ENCODE measurements at places on chromosomes 1 and 21. TPM values are rescaled to one million over a fixed set of nuclear protein-coding genes. Genes with fewer than 3 reads are reported as not detected.

- peaks cover 16% of the 10 kb centered on the region for H3K4me1 ChIP-seq
- peak overlapping the region; percentile 60 for H3K4me3 ChIP-seq
- no peaks in the 10 kb centered on the region for H3K27me3 ChIP-seq
- DNase-seq, result peak; percentile 75
- H3K36me3 ChIP-seq, result no peaks in the 10 kb centered on the region
These were observed 532 bp downstream of the RALGPS2 start for GRCh38 chr1:178725466-178726086.

DNA sequence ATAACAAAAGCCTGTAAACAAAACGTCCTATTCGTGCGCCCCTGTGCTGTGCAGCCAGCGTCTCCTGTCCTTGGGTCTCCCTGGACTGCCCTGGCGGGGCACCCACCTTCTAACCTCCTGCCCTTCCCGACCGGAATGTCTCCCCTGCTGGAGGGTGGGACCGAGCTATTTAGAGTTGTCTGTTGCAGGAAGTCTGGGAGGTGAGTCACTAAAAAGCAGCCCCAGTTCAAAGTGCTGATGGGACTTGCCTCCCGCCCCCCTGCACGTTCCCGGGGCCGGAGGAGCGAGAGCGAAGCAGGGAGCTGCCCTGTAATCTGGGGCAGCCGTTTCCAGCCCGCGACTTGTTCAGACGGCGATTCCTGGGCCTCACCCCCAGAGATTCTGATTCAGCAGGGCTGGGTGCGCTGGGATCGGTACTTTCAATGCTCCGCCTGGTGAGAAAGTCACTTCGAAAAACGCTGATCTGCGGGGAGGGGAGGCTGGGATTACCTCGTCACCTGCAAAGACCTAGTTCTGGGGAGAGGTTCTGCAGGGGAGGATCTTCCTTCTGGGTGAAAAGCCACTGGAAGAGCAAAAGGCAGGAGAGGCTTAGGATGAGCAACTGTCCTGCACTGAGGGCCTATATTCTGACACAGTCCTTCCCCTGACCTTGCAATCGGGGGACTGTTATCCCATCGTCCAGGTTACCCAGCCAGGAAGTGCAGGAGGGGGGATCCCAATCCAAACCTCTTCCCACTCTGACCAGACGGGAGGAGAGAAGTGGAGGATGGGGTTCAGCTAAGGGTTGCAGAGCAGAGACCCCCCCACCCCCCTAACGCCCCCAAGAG is 1.2 kb upstream of the DHRS3 start:
- H3K4me3 ChIP-seq, result peak overlapping the region; percentile 47
- DNase-seq, result peak; percentile 80
- H3K27ac ChIP-seq, result peak overlapping the region; percentile 84

GRCh38 chr1:200296091-200296661 is 113.7 kb downstream of the ZNF281 start:
- no peaks in the 10 kb centered on the region for H3K27me3 ChIP-seq
- peak overlapping the region; percentile 84 for H3K27ac ChIP-seq
- H3K4me3 ChIP-seq, result no peak overlapping the region
- peaks cover 84% of the 10 kb centered on the region for H3K4me1 ChIP-seq
- DNase-seq, result no peak
- H3K36me3 ChIP-seq, result no peaks in the 10 kb centered on the region

DNA sequence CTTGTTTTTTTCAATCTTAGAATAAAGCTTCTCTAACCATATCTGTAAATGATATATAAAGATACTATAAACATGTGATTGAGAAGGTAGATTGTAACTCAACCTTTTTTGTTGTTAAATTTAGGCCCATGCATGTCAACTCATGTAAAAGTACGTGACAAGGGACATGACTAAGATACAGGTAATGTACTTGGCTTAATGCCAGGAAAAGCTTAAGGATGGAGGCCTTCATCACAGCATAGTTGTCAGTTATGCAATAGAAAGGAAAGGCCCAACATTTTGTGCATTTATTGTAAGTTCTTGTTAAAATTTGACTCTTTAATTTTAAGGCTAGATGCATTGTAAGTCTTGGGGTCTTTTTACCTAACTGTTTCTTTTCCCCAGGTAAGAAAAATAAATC is 305.1 kb downstream of the LTN1 start:
- H3K4me1 ChIP-seq, result no peaks in the 10 kb centered on the region
- H3K27me3 ChIP-seq, result no peaks in the 10 kb centered on the region
- no peaks in the 10 kb centered on the region for H3K36me3 ChIP-seq
- no peak overlapping the region for H3K4me3 ChIP-seq
- DNase-seq, result no peak
- no peak overlapping the region for H3K27ac ChIP-seq

DNA sequence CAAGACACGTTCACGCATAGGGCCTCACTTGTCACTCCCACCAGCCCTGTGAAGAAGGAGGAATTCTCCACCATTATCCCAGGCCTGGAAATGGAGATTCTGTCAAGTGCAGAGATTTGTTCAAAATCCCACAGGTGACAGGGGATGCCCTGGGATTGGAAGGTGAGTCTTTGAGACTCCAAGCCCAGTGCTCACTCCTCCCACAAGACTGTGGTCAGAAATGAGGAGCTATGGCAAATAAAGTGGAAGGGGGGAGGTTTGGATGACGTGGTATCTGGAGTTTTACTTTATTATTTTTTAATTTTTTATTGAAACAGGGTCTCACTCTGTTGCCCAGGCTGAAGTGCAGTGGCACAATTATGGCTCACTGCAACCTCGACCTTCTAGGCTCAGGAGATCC is 12.8 kb upstream of the FOXO6 start:
- DNase-seq, result no peak
- H3K4me3 ChIP-seq, result no peak overlapping the region
- H3K4me1 ChIP-seq, result no peaks in the 10 kb centered on the region
- no peaks in the 10 kb centered on the region for H3K27me3 ChIP-seq
- no peaks in the 10 kb centered on the region for H3K36me3 ChIP-seq

DNA sequence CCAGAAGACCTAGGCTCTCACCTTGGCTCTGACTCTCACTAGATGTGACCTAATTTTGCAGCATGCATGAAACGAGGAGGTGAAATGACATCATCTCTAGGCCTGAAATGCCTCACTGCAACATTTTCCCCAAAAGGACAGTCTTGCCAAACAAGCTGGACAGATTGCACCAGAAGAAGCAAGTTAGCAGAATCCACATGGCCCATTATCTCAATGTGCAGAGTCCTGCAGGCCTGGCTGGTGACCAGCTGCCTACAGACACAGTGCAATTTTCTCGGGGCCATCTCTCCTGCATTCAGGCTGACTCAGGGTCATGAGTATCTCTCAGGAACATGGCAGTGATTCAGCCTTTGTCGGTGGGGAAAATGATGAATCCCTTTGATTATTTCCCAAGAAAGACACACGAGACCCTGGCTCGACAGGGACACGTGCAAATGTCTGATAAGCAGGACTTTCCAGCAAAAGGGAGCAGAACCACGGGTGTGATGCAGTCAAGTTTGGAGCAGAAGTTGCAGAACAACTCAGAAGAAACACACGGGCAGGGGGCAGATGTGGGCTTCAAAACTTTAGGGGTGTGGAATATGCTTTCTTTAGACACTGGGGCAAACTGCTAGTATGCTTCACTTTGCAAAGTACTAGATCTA is 38.7 kb downstream of the TRIM67 start:
- no peaks in the 10 kb centered on the region for H3K36me3 ChIP-seq
- DNase-seq, result no peak
- no peaks in the 10 kb centered on the region for H3K27me3 ChIP-seq
- peaks cover 3% of the 10 kb centered on the region for H3K4me1 ChIP-seq
- no peak overlapping the region for H3K4me3 ChIP-seq
- no peak overlapping the region for H3K27ac ChIP-seq

DNA sequence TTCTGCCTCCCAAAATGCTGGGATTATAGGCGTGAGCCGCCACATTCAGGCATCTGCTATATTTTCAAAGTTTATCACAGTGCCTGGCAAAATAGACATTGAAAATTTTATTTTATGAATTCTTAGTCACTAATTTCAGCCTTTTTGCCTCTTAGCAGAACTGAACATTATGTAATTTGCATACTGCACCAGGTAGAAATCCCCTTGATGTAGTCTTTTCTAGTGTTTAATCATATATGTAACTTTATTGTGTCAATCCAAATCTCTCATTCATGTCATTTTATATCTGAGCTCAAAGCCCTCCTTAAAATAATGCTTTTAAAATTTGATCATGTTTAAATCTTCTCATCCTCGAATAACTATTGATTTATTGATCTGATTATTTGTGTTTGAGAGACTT is 19.2 kb downstream of the WDTC1 start:
- H3K36me3 ChIP-seq, result no peaks in the 10 kb centered on the region
- H3K4me3 ChIP-seq, result no peak overlapping the region
- no peak for DNase-seq
- no peaks in the 10 kb centered on the region for H3K4me1 ChIP-seq
- H3K27me3 ChIP-seq, result no peaks in the 10 kb centered on the region
- H3K27ac ChIP-seq, result no peak overlapping the region

GRCh38 chr1:115330480-115331013 is 7.5 kb downstream of the NGF start:
- DNase-seq, result no peak
- H3K27ac ChIP-seq, result no peak overlapping the region
- no peaks in the 10 kb centered on the region for H3K36me3 ChIP-seq
- no peak overlapping the region for H3K4me3 ChIP-seq
- H3K27me3 ChIP-seq, result no peaks in the 10 kb centered on the region

DNA sequence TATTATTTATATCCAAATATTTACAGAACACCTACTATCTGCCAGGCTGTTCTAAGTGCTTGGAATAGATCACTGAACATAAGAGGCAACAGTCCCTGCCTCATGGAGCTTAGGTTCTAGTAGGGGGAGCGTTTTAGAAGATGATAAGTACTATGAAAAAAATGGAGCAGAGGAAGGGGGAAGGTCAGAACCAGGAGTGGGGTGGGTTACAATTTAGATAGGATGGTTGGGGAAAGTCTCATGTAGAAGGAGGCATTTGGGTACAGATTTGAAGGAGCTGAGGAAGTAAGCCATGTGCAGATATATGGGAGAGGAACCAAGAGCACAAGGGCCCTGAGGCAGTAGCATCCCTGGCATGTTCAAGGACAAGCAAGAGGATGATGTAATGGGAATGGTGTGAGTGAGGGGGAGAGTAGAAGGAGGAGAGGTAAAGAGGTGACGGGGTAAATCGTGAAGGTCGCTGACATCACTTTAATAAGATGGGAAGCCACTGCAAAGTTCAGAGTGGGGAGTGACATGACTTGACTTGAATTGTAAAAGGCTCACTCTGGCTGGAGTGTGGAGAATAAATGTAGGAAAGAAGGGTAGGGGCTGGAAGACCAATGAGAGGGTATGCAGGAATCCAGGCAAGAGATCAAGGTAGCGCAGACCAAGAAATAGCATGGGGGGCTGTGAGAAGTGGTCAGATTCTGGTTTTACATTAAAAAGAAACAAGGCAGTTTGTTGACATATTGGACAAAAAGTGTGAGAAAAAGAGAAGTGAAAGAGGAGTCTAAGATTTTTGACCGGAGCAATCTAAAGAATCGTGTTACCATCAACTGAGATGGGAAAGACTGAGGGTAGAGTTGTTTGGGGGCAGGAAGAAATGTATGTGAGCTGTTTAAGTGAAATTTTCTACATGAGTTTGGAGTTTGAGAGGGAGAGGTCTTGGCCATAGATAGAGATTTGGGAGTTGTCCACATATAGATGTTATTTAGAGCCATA is 92.6 kb downstream of the LPAR3 start:
- no peak overlapping the region for H3K27ac ChIP-seq
- no peaks in the 10 kb centered on the region for H3K4me1 ChIP-seq
- no peak for DNase-seq
- no peak overlapping the region for H3K4me3 ChIP-seq
- H3K36me3 ChIP-seq, result no peaks in the 10 kb centered on the region

DNA sequence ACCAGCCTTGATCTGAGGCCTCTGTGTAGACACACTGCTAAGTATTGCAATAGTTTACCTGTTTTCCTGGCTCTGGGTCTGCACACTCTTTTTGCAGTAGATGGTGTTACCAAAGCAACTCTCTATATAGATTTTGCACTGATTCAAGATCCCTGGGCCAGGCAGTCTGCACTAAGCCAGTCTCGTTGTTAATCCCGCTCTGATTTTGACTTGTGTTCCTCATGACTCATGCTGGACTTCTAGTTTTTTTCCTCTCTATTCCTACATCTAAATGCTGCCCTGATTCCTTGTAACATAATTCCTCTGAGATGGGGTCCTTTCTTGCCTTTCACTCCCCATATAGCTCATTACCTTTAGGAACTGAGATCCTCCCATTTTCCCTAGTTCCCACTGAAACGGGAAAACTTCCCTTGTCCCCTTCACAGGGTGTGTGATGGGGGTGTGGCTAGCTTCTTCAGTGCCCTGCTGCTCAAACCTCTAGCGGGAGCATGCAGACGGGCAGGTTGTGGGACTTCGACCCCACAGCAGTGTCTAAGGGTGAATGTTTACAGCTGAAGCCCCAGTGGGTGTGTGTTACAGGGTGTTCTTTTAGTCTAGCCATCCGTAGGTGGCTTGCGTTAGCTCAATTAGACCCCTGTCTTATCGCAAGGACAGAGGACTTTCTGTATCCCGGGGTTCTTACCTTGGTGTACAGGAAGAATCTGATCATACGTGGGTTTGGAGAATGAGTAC is 106.5 kb upstream of the RAB3GAP2 start:
- H3K36me3 ChIP-seq, result no peaks in the 10 kb centered on the region
- no peak overlapping the region for H3K4me3 ChIP-seq
- no peak for DNase-seq
- H3K4me1 ChIP-seq, result no peaks in the 10 kb centered on the region

- no peak overlapping the region for H3K4me3 ChIP-seq
- H3K36me3 ChIP-seq, result no peaks in the 10 kb centered on the region
- no peaks in the 10 kb centered on the region for H3K4me1 ChIP-seq
- DNase-seq, result no peak
- no peaks in the 10 kb centered on the region for H3K27me3 ChIP-seq
- no peak overlapping the region for H3K27ac ChIP-seq
These were observed 59.2 kb downstream of the KRTAP19-8 start for GRCh38 chr21:30979054-30979453.

- H3K27ac ChIP-seq, result no peak overlapping the region
- no peaks in the 10 kb centered on the region for H3K27me3 ChIP-seq
- no peaks in the 10 kb centered on the region for H3K36me3 ChIP-seq
- H3K4me1 ChIP-seq, result no peaks in the 10 kb centered on the region
- no peak for DNase-seq
These were observed 9.0 kb downstream of the SH2D2A start for GRCh38 chr1:156807627-156808026.

- H3K36me3 ChIP-seq, result no peaks in the 10 kb centered on the region
- no peak overlapping the region for H3K4me3 ChIP-seq
- peaks cover 21% of the 10 kb centered on the region for H3K4me1 ChIP-seq
These were observed 98.4 kb downstream of the TTLL7 start for GRCh38 chr1:83900524-83900923.

- H3K27me3 ChIP-seq, result no peaks in the 10 kb centered on the region
- H3K27ac ChIP-seq, result no peak overlapping the region
- peak; percentile 45 for DNase-seq
- no peaks in the 10 kb centered on the region for H3K4me1 ChIP-seq
These were observed 18.8 kb upstream of the MAP1LC3C start for GRCh38 chr1:242017580-242018233.

DNA sequence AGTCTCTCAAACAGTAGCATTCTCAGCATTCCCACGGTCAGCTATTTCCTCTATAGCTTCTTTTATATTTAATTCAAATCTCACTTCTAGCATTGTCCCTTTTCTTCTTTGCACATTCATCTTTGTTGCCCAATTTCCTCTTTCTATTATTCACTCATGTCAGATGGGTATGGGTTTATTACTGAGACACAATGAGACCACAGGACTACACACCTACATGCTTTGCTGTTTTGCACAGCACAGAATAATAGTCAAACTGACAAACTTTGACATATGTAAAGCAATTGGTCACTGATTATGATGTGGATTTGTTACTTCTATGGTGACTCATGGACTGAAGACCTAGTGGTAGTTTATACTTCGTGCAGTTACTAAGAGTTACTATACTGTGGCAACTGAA is 5.8 kb upstream of the CD1C start:
- H3K4me3 ChIP-seq, result no peak overlapping the region
- no peak overlapping the region for H3K27ac ChIP-seq
- no peaks in the 10 kb centered on the region for H3K36me3 ChIP-seq
- H3K4me1 ChIP-seq, result no peaks in the 10 kb centered on the region
- no peak for DNase-seq
- H3K27me3 ChIP-seq, result no peaks in the 10 kb centered on the region

The C1QA gene
- 68.0 TPM for total RNA-seq

The HAO2 gene
- total RNA-seq, result not detected

Data from body of pancreas (tissue), 4 donors.